CD4-positive, alpha-beta T cell treated with Interleukin-2 at 100 ng/mL for 4 hours (primary cell): ENCODE measurements at places on chromosomes 7 and 10.

DNA sequence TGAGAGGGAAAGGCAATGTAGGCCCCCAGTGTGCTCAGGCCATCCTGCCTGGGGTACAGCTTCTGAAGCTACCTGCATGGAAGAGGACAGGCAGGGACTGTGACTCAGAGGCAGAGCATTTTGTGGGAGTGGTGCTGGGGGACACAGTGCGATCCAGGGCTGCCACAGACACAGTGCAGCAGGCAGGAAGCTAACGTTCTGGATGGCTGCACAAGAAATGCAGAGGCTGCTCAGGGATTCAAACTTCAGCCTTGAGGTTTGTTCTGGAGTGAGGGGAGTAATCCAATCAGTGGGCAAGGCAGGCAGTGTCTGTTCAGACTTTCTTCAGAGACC is 648.0 kb upstream of the IGFBP3 start:
- no peak for DNase-seq

GRCh38 chr10:118118716-118119115 is 72.0 kb upstream of the RAB11FIP2 start:
- DNase-seq = no peak

- no peak for DNase-seq
Observed at GRCh38 chr10:33666686-33667480, 332.4 kb upstream of the NRP1 start.

GRCh38 chr10:112366992-112367391 is 6.9 kb upstream of the ACSL5 start:
- DNase-seq = no peak

- no peak for DNase-seq
Observed at GRCh38 chr7:116782177-116782711, 80.1 kb upstream of the CAPZA2 start.

GRCh38 chr10:27366769-27367168 is 126.2 kb upstream of the ACBD5 start:
- no peak for DNase-seq

- DNase-seq = no peak
Observed at GRCh38 chr10:72796042-72796441, 97.5 kb upstream of the OIT3 start.

DNA sequence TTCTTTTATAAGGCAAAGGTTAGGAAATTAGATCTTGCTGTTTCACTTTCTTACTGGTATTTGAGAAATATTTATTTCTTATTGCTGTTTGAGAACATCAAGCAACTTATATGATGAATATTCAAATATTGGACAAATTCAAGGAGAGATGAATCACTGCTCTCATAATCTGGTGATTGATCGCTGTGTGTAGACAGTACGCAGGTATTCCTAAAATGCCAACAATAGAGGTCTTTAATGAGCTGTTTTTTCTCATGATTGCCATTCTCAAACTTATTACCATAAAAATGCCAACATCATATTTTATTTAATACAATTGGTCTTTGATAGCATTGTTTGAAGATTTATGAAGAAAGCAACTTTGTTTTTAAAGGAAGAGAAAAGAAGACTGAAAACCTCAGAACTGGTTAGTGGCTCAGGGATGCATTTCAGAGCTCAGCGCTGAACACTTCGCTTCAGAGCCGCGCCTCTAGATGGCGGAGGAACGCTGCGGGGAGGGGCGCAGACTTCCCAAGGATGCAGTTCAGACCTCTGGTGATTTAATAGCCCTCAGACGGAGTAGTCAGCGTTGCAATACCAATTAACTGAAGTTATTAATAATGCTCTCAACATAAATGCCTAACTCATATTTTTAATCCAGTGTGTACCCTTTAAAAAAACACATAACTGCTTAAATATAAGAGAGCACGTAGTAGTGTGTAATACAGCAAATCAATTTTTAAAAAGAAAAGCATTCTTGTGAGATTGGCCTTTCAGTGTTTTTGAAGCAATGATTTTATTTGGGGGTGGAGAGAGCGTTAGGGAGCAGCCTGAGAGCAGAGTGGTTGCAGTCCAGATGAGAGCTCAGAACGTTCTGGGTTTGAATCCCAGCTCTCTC is 38.5 kb upstream of the STEAP4 start:
- no peak for DNase-seq

GRCh38 chr7:94022550-94022949 is 18.4 kb upstream of the BET1 start:
- DNase-seq = no peak

- no peak for DNase-seq
Observed at GRCh38 chr7:116142850-116143249, 67.5 kb upstream of the TES start.

GRCh38 chr7:129831424-129832058 is 121.2 kb downstream of the UBE2H start:
- no peak for DNase-seq

GRCh38 chr7:2807845-2808772 is 36.0 kb downstream of the GNA12 start:
- DNase-seq = no peak

DNA sequence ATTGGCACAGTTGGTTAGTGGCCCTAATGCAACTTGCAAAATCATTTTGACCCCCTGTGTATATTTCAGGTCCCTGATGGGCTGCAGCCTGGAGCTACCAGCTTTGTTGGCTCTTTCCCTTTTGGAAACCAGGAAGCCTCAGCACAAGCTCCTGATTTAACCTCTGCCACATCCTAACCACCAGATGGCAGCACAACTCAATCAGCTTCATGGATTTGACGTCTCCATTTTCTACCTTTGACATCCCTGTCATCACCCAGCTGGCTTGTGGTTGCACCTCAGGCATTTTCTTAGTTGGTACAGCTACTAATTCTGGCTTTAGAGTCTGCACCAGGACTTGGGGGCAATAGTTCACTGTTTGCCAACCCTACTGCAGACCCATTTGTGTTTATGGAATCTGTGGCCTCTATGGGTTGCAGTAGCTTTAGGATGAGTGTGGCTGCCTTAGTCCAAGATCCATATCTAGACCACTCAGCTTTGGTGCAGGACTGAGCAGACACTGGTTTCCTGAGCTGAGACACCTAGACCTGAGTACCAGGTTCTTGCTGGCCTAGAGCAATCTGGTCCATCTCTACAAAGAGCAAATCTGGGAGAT is 456.2 kb downstream of the REEP3 start:
- DNase-seq = no peak

DNA sequence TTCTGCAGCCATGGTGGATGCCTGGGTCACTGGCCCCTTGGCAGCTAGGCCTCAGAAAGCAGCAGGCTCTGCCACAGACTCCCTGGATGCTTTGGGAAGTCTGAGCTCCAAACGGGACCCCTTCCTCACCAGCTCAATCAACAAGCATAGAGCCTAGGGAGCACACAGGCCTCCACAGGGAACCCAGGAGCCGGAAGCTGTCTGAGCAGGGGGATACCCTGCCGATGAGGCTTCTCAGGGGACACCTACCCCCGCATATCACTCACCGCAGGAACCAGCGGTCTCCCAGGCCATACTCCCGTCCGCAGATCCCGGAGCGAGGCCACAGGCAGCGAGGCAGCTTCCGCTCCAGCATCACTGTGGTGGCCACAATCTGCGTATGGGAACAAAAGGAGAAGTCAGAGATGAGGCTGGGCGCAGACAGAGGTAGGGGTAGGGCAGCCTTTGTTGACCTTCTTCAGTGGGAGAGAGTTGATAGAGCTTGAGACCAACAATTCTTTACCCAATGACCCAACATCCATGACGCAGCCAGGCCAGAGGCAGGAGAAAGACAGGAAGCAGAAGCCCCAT is 13.4 kb downstream of the TRPV6 start:
- DNase-seq = no peak

GRCh38 chr7:106070567-106071254 is 41.4 kb downstream of the SYPL1 start:
- DNase-seq = no peak

- no peak for DNase-seq
Observed at GRCh38 chr7:88396948-88397322, 90.2 kb upstream of the STEAP4 start.

DNA sequence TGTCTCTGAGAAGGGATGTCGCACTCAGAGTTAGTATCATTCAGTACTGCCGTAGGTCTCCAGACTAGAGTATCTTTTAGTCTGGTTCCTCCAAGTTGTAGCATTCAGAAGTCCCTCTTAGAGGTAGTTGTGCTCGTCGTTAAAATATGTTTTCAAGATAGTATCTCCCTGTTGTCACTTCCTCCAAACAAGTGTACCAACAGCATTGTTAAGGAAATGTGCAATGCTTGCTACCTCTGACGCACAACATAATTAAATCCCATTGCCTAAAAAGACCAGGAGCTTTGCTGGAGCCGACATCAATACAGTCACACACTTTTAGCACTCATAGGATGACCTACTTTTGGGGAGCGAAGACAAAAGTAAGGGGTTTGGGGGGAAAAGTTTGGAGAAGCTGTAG is 80.0 kb upstream of the STK17A start:
- no peak for DNase-seq

- no peak for DNase-seq
Observed at GRCh38 chr10:88036126-88036525, 172.7 kb downstream of the PTEN start.

DNA sequence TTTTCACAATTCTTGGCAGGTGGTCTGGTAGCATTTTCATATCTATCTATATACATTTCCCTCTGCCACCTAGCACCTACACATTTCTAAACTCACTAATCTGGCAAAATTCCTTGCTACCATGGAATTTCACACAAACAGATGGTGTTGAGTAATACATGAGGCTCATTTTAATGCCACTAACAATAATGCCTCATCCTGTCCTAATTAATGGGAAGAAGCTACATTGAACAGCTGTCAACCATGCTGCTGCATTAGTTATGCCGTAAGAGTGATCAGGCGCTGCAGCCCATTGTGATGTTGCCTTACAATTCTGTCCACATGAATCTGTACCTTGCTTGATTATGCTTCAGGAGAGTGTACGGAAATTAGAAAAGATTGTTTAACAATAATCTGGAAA is 23.2 kb downstream of the COL1A2 start:
- DNase-seq = no peak

GRCh38 chr10:124559372-124560132 is 97.9 kb downstream of the LHPP start:
- no peak for DNase-seq

DNA sequence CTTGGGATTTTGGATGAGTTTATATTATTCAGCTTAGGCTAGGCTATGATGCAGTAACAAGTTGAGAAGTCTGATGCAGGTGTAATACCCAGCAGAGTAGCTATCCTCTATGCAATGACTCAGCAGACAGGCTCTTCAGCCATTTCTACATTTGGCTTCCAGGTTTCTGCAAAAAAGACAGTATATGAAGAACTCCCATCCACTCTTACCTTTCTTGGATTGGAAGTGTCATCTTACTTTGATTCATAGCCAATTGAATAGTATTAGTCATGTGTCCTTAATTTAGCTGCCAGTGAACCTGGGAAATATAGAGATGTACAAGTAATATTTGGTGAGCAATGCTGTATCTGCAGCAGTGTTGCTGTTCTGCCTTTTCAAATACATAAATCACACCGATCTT is 127.8 kb upstream of the NPSR1 start:
- DNase-seq = no peak

- peak; percentile 60 for DNase-seq
Observed at GRCh38 chr7:142482891-142483658, 225.2 kb upstream of the PRSS58 start.

DNA sequence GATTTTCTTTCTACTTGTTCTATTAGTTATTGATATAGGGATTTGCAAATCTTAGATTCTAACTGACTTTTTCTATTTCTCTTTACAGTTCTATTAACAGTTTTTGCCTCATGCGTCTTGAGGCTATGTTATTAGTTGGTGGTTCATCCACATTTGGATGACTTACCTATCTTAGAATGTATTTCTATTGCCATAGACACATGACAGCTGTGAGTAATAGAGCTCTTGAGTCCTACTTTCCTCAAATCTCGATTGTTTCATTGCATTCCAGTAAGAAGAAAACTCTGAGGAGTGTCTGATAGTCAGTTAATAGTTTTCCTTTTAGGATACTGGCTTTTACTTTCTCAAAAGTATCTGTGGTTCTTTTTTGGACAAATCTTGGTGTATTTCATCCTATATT is 241.4 kb upstream of the ZNF32 start:
- DNase-seq = no peak

- no peak for DNase-seq
Observed at GRCh38 chr10:106612381-106612780, 552.1 kb downstream of the SORCS1 start.

DNA sequence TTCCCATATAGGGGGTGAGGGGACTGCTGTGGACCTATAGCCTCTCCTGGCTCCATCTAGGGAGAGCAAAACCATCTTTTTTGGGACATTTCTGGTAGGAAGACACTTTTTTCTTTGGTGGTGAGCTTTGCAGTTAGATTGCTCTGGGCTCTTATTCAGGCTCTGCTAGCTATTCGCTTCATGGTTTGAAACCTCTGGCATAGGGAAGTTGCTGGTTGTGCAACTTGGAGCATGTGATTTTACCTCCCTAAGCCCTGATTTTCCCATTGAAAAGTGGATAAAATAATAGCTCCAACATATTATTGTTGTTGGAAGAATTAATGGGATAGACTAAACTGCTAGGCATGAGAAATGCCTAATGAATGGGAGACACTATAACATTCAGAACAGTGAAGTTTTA is 69.6 kb downstream of the CYP26A1 start:
- no peak for DNase-seq

- DNase-seq = no peak
Observed at GRCh38 chr10:70889291-70889690, 926 bp upstream of the PCBD1 start.

DNA sequence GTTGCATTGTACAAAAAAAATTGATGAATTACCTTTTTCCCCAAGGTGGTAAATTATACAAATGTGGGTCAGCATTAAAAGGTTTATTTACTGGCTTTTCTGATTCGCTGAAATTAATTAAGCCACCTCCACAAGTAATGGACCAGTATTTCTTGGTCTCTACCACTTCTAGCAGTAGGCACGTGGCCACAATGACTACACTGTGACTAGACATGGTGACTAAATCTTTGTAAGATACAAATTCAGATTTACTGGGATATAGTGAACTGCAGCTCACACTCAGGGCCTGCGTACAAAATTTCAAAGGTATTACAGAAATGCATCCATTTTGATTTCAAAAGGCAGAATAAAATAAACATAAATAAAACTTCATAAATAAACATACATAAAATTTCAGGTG is 10.9 kb downstream of the HPSE2 start:
- no peak for DNase-seq

GRCh38 chr10:14625765-14626525 is 148.8 kb downstream of the FAM107B start:
- DNase-seq = no peak

- DNase-seq = no peak
Observed at GRCh38 chr7:151805191-151805590, 71.7 kb downstream of the PRKAG2 start.

GRCh38 chr7:138608275-138608674 is 92.9 kb downstream of the SVOPL start:
- no peak for DNase-seq

GRCh38 chr7:1666823-1667565 is 3.1 kb upstream of the ELFN1 start:
- no peak for DNase-seq

GRCh38 chr7:91033574-91033973 is 230.7 kb upstream of the FZD1 start:
- no peak for DNase-seq

GRCh38 chr10:120285408-120285807 is 171.6 kb upstream of the PLPP4 start:
- DNase-seq = no peak

- DNase-seq = no peak
Observed at GRCh38 chr7:115024276-115024675, 102.4 kb downstream of the MDFIC start.

GRCh38 chr10:128625926-128626325 is 499.7 kb upstream of the MKI67 start:
- DNase-seq = no peak

- DNase-seq = no peak
Observed at GRCh38 chr7:94295850-94296249, 98.8 kb upstream of the COL1A2 start.
